ENCODE measurements at places on chromosomes 2 and 18.

DNA sequence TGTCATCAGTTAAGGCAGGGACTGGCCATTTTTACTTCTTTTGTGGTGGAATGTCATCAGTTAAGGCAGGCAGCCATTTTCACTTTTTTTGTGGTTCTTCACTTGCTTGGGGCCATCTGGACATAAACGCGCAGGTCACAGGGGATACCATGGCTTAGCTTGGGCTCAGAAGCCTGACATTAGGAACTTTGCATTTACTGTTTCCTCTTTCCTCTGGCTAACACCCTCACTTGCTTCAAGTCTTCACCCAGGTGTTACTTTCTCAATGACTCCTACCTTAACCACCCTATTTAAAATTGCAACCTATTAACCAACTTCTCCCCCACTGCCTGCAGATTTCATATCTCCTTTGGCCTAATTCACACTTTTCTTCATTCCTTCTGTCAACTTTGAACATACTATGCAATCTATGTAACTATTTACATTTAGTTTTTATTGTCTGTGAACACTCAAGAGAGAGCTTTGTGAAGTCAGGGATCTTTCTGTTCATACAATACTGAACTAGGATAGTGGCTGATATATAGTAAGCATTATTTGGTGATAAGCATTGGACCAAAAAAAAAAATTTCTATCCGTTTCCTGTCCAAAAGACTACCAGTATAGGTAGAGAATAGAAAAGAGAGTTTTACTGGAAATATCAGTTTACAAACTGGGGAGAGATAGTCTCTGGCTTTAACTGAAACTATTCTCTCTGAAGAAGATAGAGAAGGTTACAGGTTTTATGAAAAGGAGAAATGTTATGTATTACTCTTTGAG, 600.1 kb upstream of the ZNF804A start:
- DNase-seq, result no peak

DNA sequence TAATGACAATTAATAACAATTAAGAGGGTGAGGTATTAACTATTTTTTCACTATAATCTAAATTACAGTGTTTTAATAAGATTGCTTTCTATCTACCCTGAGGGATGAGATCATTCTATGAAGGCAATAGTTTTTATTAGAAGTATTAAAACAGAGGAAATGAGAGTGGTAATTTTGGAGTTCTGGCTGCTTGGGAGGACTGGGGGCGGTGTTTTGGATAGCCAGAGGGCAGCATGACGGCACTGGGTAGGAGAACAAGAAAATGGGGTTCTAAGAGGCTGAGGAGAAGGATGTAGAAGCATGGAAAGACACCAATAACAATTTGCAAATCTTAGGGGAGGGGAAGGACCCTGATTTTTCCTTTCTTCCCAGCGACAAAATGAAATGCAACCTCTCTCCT, 5.1 kb upstream of the DNAJC5G start:
- no peak for DNase-seq

DNA sequence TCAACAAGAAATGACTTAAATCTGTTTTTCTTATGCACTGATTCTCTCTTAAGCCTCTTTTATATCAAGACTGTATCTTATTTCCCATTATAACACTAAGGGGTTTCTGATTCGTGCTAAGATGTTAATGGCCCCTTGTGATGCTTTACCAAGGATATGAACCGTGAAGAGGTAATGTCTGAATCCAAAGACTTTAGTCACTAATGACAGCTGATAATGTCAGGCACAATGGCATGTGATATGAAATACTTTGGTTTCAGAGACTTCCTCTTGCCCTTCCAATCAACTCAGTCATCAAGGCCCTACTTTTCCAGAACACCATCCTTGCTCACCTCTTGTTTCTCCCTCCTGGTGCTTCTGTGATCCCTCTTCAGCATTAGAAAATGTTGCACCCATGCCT, 262.8 kb downstream of the KCNE4 start:
- peak; percentile 80 for DNase-seq

- no peak for DNase-seq
These were observed 109.8 kb downstream of the STK39 start for GRCh38 chr2:168137510-168138180.

DNA sequence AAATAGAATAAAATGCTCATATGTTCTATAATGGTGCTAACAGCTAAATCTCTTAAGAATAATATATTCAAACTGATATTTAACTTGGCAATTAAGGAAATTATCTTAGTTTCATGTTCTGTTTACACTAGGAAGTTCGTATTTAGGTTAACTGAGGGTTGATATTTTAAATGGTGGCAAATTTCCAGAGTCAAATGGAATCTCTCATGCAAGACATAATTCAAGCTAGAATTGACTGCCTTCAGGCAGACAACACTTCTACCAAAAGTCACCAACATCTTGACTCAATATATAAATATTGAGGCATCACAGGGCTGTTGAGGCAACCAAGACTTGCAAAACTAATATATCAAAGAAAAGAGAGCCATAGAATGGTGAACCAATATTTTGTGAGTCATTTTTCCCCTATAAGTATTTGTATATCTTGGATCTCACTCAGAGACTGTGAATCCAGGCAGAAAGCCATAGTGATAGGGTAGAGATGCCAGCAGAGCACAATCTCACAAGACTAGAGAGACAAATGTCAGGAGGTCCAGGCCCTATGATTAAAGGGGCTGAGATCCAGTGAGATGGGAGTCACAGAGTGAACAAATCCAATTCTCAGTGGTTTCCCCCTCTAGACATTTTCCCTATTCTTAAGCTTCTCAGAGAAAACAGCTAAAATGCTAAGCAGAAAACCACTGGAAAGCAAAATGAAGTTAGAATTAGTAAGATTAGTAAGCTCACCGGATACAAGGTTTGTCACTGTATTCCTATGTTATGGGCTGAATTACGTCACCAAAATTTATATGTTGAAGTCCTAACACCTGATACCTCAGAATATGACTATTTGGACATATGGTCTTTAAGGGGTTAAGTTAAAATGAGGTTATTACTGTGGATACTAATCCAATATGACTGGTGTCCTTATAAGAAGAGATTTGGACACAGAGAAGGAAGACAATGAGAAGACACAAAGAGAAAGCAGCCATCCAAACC, 358.2 kb upstream of the UBE2E3 start:
- peak; percentile 88 for DNase-seq

GRCh38 chr2:106107509-106108131, 86.5 kb downstream of the UXS1 start:
- peak; percentile 49 for DNase-seq

DNA sequence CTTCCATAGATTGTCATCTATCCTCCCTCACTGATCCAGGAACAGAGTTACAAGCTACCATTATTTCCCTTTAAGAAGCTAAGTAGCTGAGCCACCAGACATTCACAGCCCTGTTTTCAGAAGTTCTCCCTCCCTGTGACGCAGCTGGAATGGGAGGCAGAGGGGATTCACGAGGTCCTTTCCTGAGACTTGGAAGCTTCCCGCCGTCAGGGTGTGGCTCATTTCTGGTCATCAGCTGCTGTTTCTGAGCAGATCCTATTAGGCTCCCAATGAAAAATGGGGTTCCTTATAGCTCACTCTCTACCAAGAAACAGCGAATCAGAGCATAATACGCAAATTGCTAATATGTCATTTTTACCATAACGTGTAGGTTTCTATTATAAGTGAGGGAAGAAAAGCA, 559.3 kb upstream of the ID2 start:
- DNase-seq, result no peak

DNA sequence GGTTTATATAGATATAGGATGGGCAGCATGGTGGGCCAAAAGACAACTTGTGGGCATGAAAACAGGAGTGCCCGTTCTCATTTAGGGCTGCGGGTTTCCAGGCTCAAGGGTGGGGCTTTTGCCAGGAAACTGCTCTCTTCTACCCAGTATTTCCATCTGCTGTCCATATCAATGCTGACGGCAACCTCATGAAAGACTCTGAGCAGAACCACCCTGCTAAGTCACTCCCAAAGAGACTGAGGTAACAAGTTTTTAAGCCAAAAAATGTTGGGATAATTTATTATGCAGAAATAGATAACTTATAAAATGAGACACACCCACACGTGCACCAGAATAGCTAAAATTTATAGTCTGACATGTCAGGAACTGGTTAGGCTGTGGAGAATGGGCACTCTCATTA, 36.1 kb upstream of the MPPE1 start:
- no peak for DNase-seq

Data from fibroblast of skin of right biceps (primary cell).